ENCODE measurements at places on chromosomes 1 and 21.

DNA sequence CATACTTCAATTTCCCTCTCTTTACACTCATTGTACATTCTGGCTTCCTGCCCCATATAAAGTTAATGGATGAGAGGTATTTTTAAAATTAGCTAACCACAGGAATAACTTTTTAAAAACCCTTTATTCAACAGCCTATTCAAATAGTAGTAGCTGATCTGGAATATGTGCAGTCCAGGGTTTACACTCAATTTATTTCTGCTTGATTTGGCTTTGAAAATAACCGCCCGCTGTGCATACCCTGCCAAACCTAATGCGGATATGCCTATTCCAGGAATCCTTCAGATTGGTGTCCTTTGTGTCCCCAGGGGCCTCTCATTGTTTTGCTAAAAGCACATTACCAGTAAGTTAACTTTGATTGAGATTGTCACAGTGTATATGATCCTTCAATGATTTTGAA is 1686.2 kb downstream of the PLA2G4A start:
- H3K4me1 ChIP-seq: no peaks in the 10 kb centered on the region
- no peak for DNase-seq
- no peaks in the 10 kb centered on the region for H3K27me3 ChIP-seq
- no peaks in the 10 kb centered on the region for H3K36me3 ChIP-seq

DNA sequence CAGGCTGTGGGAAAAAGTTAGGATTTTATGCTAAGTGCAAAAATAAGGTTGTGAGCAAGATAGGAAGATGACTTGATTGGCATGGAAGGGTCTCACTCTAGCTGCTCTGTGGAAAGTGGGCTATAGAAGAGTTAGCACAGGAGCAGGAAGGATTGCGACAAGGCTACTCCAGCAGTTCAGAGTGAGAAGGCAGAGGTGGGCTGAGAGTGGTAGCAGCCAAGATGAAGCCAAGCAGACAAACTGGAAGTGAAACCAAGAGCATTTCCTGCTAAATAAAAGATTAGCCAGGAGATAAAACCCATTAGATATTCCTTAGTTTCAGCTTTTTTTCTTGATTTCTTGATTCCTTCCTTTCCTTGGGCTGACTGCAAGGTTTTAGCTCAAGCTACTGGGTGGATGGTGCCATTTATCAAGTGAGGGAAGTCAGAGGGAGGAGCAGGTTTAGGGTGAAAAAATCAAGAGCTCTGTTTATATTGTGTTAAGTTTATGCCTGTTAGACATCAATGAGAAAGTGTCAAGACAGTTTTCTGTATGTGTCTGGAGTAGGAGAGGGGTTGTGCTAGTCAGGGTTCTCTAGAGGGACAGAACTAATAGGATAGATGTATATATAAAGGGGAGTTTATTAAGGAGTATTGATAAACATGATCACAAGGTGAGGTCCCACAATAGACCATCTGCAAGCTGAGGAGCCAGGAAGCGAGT is 33.1 kb upstream of the ZNF644 start:
- H3K27ac ChIP-seq: no peak overlapping the region
- peaks cover 4% of the 10 kb centered on the region for H3K27me3 ChIP-seq
- no peak overlapping the region for H3K4me3 ChIP-seq

DNA sequence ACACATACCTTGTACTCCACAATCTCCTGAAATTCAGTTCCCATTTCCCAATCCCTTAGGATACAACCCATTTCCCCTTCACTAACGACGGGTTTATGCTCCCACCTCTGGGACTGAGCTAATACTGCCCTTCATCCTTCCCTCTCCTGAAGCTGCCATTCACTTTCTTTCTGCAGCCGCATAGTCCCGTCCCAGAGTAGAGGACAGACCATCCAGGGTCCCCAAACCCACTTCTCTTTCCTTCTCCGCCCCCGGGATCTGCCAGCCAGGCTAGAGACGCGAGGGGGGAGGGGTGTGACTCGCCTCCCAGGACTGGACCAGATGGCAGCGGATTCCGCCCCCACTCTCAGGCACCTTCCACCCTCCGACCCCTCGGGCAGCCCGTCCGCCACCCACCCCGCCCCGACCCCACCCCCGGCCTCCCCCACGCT is 679 bp downstream of the ABL2 start:
- H3K27me3 ChIP-seq: peaks cover 5% of the 10 kb centered on the region
- H3K4me1 ChIP-seq: peaks cover 26% of the 10 kb centered on the region
- H3K36me3 ChIP-seq: no peaks in the 10 kb centered on the region
- H3K4me3 ChIP-seq: peak overlapping the region; percentile 89
- peak overlapping the region; percentile 63 for H3K27ac ChIP-seq

GRCh38 chr1:87368907-87369306 is 40.2 kb downstream of the LMO4 start:
- no peak overlapping the region for H3K27ac ChIP-seq
- H3K27me3 ChIP-seq: no peaks in the 10 kb centered on the region
- DNase-seq: no peak

- no peak overlapping the region for H3K27ac ChIP-seq
- H3K4me1 ChIP-seq: no peaks in the 10 kb centered on the region
- no peak for DNase-seq
- H3K36me3 ChIP-seq: no peaks in the 10 kb centered on the region
- H3K4me3 ChIP-seq: no peak overlapping the region
These were observed 183.6 kb downstream of the S1PR1 start for GRCh38 chr1:101420406-101420805.
